GM23248 (cell line): ENCODE measurements at places on chromosomes 4 and X. TPM values are rescaled to one million over a fixed set of nuclear protein-coding genes. Genes with fewer than 3 reads are reported as not detected.

ARAP2 gene
- total RNA-seq: not detected in 2 replicates

TXLNG gene
- total RNA-seq: 6.1 and 6.4 TPM in 2 replicates

- 0 out of 2 replicates have a peak, but pooled peaks cover 2% of the 10 kb centered on the region for H3K4me1 ChIP-seq
- peak within 1 kb of the TSS; percentile 40 for H3K27ac ChIP-seq
- peak; percentile 49 for DNase-seq
- peak within 1 kb of the TSS; percentile 70 for H3K4me3 ChIP-seq
Measured at GRCh38 chrX:136780763-136781162, at the start of gene ARHGEF6. Gene ARHGEF6 (minus strand): TSS chrX:136780932. CDS start chrX:136780882, 50 bp downstream.

- H3K4me1 ChIP-seq: no peaks in the 10 kb centered on the region
- H3K36me3 ChIP-seq: no peaks in the 10 kb centered on the region
- peak; percentile 96 for DNase-seq
- no peaks in the 10 kb centered on the region for H3K27me3 ChIP-seq
Measured at GRCh38 chrX:152941328-152942076, 43.6 kb downstream of the ZNF185 start.

DNA sequence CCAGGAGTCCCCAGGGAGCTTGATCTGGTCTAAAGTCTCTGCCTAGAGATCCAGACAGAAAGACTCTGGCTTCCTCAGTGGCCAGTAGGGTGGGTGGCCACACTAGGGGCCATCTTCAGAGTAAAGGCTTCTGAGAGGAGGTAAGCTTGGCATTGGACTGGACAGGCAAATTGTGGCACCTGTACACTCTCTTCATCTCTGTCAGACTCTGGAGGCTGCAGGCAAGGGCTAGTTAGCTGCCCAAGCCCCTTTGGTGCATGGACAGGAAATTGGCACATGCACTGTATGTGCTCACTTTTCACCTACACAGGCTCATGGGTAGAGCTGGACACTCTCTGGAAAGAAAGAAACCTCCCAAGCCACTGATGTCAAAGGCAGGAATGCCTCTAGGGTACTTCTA, 142.8 kb downstream of the PJA1 start:
- no peak for DNase-seq
- H3K4me3 ChIP-seq: no peak overlapping the region
- no peaks in the 10 kb centered on the region for H3K27me3 ChIP-seq
